Activated CD8-positive, alpha-beta memory T cell treated with anti-CD3 and anti-CD28 coated beads, Interleukin-2, amount 50 U/mL, for 48 hours (primary cell): ENCODE measurements at places on chromosomes 16 and 17.

DNA sequence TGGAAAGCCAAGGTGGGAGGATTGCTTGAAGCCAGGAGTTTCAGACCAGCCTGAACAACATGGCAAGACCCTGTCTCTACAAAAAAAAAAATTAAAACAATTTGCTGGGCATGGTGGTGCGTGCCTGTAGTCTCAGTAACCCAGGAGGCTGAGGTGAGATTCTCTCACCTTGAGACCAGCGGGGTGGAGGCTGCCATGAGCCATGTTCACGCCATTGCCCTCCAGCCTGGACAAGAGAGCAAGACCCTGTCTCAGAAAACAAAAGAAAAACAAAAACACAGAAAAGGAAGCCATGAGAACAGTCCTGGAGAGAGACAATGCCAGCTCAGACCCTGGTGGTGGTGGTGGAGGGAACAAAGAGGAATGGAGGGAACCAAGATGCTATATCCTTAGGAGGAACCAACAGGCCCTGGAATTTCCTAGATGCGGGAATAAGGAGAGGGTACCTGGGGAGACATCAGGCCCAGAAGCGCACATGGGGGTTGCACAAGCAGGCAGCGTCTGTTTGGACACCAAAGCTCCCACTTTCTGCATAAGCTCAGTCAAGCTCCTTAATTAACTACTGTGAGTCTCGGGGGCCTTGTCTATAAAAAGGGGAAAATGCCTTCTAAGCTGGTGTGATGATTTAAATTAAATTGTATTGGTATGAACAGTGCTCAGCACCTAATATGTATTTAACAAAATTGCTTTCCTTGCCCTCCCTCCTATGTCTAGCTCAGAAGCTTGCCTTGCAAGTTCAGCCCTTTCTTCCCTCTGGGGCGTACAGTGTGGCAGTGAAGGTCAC, 143.8 kb downstream of the CCT6B start:
- no peak for DNase-seq

GRCh38 chr16:35194681-35195080, 1735.3 kb downstream of the TP53TG3F start:
- DNase-seq = no peak

DNA sequence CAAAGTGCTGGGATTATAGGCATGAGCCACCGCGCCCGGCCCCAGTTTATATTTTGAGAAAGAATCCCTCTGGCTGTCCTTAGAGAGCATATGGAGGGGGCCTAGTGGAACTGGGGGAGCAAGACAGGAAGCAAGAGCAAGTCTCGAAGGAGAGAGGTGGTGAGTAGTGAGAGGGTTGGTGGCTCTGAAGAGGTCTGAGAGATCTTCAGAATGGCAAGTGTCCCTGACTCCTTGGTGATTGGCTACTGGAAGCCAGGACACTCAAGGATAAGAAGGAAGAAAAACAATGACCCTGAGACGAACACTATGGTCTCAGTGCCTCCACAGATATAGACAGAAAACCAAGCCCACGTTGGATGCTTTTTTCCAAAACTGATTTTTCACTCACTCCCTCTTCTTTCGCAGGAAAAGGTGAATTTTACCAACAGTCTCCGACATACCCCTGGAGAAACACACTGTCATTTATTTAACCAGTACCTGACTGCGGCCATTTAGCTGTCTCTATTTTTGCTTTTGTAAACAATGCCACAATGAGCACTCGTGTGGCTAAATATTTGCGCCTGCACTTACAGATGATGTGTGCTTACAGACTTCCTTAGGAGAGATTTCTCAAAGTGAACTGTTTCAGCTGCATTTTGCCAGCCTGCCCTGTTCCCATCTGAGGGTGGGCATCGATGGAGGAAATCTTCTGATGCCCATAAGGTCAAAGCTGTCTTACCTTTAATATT, 15.9 kb upstream of the DOK4 start:
- DNase-seq = no peak

GRCh38 chr17:27423651-27424050, 32.6 kb upstream of the KSR1 start:
- no peak for DNase-seq

DNA sequence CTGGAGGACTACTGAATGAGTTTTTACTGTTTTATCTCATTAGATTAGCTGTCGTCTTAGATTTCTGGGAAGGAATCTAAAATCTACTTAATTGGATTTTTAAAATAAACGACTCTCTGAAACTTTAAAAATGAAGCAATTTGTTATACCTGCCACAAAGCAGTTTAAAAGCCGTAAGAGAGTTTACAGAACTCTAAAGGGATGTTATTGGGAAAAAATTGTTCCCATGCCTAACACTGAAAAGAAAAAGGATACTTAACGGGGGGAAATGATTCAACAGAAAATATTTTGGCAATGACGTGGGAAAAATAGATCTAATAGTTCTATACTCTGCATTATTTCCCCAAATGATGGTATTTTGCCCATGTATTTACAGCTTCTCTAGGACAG, 27.0 kb downstream of the ARHGAP17 start:
- no peak for DNase-seq

DNA sequence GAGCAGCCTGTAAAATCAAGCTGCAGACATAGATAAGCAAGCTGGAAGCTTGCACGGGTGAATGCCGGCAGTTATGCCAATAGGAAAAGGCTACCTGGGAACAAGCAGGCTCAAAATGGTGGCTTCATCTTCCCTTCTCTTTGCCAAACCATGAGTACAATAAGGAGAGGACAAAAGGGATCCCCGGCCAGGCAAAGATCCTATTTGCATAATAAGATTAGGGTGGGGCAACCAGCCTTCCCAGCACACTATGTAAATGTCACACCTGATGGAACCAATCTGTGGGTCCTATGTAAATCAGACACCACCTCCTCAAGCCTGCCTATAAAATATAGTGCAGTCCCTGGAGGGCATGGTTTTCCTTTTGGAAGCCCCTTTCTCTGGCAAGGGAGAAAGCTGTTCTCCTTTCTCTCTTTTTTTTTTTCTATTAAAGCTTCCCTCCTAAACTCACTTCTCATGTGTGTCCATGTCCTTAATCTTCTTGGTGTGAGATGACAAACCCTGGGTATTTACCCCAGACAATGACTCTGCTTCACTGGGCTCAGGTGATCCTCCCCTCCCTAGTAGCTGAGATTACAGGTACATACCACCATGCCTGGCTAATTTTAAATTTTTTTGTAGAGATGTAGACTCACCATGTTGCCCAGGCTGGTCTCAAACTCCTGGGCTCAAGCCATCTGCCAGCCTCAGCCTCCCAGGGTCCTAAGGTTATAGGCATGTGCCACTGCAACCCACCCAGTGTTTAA, 44.2 kb downstream of the PSMD12 start:
- DNase-seq = no peak

- DNase-seq = no peak
These were observed 13.8 kb downstream of the NECAB2 start for GRCh38 chr16:83981799-83982198.

- no peak for DNase-seq
These were observed 20.0 kb upstream of the WFIKKN2 start for GRCh38 chr17:50815400-50815799.

DNA sequence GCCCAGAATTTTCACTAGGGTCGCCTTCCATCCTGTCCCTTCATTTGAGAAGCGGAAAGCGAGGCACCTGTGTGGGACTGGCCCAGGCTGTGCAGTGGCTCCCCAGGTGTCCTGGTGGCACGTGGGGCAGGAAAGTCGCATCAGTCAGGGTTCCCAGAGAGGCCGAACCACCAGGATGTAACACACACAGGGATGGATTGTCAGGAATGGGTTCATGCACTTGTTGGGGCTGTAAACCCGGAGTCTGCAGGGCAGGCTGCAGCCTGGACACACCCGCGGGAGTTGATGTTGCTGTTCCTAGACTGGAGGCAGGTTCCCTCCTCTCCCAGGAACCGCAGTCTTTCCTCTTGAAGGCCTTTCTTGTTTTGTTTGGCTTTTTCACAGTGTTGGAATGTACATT, 30.7 kb upstream of the RPTOR start:
- DNase-seq = no peak

DNA sequence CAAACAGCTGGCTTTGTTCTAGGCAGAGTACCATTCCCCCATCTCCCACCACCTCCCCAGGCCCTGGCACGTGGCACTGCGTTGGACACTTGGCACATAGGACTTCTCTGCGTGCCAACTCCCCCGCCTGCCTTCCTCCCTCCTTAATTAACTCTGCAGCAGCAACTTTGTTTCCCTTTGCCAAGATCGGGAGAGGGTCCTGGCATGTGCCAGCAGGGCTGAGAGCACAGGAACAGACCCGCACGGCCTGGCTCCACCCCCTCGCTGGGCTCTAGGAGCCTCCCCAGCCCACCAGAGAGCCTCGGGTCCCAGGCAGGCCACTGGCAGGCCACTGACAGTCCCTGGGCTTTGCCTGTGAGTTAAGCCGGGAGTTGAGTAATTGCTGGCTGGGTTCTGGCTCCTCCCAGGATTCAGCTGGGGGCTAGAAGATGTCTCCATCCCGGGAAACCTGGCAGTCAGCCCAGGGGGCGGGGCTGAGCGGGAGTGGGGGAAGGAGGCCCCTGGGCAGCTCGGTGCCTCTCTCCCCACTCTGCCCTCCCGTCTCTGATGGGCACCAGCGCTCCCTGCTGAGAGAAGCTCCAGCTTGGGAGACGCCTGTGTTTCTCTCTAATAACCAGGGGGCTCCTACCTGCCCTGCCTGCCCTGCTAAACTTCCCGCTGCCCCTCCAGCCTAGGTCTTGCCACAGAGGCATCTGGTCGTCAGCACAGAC, 224.0 kb upstream of the TNRC6C start:
- peak; percentile 34 for DNase-seq

- DNase-seq = peak; percentile 44
These were observed 51.7 kb downstream of the WNT3 start for GRCh38 chr17:46766493-46767491.

GRCh38 chr16:17389384-17389783, 81.4 kb downstream of the XYLT1 start:
- no peak for DNase-seq

GRCh38 chr17:63232565-63233310, 213.4 kb downstream of the CYB561 start:
- no peak for DNase-seq

DNA sequence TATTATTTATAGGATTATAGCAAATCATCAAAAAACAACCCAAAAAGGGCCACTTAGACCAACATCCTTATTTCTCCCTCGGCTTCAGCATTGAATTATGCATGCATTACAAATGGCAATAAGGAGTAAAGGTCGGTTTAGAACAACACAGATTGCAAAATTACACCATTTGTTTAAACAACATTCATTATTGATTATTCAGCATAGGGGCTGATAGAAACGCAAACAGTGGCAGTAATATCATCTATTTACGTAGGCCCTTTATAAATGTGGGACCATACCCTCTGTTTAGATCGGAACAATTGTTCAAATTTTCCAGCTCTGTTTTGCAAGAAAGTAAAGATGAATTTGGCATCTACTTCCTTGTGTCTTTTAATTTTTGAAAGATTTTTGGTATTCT, 153.3 kb downstream of the WWOX start:
- DNase-seq = no peak

- no peak for DNase-seq
These were observed 231.4 kb downstream of the IRX3 start for GRCh38 chr16:54055191-54055590.

DNA sequence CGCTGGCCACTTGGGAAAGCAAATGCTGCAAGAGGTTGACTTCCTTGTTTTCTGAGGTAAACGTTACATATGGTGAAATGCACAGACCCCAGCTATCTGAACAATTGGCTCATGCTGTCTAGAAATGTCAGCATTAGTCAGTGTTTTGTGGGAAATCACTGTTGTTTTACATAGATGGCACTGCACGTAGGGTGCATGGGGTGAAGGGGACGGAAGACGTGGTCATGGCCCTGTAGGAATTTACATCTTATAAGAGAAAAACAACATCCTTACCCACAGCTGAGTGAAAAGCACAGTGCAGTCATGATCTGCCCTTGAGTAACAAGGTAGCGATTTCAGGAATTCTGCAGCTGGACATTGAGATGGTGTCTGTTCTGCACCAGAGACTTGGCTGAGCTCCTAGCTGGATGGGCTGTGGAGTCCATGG, 15.2 kb downstream of the RPTOR start:
- DNase-seq = no peak

DNA sequence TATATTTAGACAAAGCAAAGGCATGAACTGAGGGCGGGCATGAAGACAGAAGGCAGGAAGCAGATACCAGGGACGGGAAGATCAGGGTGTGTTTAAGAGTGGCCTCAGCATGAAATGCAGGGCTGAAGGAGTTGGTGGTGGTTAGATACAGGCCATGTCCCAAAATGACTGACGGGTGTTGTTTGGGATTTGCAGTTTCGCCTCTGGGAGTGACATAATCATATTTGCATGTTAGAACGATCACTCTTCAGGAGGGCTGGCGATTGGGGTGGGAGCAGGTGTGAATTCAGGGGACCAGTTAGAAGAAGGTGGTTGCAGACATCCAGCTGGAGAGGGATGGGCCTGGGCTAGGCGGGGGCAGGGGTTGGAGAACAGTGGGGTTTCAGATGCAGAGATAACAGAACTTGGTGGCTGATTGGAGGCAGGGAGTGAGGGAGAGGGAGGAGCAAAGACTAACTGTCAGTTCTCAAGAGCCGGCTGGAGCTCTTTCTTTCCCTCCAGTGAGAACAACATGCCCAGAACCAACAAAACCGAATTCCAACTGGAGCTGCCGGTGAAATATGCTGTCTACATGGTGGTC, 27.2 kb upstream of the ITGAX start:
- DNase-seq = no peak
